ENCODE measurements at places on chromosomes 16 and 17.

DNA sequence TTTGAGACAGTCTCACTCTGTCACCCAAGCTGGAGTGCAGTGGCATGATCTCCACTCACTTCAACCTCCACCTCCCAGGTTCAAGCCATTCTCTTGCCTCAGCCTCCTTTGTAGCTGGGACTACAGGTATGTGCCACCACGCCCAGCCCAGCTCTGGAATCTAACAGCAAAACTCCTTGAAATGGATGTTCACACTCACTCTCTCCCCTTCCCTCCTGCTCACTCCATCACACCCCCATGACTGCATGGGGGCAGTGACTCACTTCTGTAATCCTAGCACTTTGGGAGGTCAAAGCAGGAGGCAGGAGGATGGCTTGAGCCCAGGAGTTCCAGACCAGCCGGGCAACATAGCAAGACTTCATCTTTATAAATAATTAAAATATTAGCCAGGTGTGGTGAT, 11.1 kb upstream of the TFAP4 start:
- no peak for DNase-seq

DNA sequence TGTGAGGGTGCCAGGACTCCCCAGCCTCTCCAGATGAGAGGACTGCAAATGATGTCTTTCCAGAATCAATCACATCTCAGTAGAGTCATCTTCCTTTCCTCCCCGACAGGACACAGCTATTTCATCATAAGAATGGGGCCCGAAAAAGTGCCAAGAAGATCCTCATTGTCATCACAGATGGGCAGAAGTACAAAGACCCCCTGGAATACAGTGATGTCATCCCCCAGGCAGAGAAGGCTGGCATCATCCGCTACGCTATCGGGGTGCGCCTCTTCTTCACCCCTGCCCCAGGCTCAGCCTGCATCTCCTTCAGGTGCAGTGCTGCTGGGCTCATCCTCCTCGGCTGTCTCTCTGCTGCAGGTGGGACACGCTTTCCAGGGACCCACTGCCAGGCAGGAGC, 14.3 kb downstream of the ITGAD start:
- DNase-seq, result no peak

DNA sequence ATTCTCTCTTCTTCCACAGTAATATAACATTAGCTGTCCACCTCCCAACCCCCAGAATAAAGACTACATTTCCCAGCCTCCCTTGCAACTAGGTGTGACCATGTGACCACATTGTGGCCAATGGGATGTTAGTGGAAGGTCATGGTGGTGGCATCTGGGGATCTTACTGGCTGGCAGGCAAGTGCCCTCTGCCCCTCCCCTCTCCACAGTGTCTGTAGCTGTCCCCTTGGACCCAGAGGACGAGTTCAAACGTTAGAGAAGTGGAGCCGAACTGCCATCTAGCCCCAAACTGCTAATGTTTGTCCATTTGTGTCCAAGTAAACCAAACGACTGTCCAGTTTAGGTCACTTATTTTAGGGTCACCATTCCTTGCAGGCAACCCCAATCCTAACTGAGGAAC, 26.6 kb upstream of the KCNG4 start:
- DNase-seq, result peak; percentile 32

- no peak for DNase-seq
These were observed 366.0 kb upstream of the CCL2 start for GRCh38 chr17:33889040-33889439.

DNA sequence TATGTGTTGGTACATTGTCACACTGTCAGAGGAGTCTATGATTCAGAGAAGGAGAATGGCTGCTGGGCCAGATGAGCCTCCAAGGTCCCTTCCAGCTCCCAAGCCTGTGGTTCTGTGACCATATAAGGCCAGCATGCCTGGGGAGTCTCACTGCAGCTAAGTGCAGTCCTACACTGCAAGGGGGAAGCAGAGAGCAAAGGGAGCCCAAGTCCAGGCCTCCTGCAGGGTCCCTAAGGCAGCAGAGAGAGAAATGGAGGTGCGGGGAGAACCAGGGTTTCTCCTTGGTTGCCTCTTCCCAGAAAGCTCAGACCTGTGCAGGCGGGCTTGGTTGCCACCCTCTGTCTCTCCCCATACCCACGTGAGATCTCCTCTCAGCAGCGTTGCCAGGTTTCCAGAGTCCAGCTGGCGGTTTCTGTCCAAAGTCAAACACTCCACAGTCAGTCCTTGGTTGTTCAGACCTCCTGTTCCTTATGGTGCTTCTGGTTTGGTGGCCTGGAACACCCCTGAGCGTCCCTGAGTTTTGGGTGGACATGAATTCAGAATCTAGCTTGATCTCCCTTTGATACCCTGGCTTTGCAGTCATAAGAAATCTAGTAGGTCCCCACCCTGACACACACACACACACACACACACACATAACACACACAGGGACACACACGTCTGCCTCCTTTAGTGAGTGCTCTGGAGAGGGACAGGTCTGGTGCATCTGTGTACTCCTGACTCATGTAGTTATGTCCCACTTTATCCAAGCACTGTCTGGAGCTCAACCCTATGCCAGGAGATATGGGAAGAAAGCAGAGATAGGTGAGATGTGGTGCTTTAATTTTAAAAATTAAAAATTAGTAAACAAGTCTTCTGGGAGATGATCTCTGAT, 78.8 kb downstream of the GNAO1 start:
- DNase-seq, result peak; percentile 84

DNA sequence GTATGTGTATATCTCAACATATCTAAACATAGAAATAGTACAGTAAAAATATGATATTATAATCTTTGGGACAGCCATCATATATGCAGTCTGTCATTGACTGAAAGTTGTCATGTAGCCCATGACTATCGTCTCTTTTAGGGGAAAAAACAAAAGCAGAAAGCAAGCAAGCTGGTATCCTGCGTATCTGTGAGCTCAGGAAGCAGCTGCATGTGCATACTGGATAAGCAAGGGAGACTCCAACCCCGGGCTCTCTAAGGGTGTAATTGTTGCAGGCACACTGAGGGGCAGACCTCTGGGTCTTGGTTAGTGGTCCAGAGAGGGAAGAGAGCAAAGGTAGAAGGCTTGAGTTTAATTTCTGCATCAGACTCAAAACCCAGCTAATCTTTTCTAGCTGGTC, 581.1 kb downstream of the MAF start:
- no peak for DNase-seq

- DNase-seq, result no peak
These were observed 27.4 kb upstream of the ADORA2B start for GRCh38 chr17:15917438-15918027.

GRCh38 chr17:45284176-45285140, 22.6 kb upstream of the SPATA32 start:
- DNase-seq, result no peak

DNA sequence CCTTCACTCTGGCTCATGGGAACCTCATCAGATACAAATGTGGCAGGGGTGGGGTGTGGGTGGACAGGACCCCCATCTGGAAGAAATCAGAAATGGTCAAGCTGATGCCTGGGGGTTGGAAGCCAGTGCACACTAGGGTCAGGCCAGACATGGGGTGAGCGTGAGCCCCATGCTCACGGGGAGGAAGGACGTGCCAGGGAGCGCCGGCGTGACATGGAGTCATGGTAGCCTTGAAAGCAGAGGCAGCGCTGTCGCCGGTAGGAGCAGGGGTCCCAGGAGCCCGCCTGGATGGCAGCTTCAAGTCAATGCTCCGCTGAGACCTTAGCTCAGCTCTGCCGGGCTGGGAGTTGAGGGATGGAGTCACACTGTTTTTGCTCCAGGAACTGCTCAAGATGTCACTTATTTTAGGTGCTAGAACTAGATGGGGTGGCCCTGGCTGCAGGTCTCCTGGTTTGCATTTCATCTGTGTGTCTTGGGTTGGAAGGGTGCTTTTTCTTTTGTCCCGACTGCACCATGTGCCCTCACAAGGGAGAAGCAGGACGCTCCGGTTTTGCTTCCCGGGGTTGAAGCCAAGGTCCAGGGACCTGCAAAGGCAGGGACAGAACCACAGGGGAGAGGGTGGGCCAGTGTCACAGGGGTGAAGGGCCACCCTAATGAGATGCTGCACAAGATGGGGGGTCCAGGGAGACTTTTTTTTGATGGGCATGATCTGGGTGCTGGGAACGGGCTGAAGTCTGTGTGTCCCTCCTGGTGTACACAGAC, 51.4 kb downstream of the USP22 start:
- no peak for DNase-seq

DNA sequence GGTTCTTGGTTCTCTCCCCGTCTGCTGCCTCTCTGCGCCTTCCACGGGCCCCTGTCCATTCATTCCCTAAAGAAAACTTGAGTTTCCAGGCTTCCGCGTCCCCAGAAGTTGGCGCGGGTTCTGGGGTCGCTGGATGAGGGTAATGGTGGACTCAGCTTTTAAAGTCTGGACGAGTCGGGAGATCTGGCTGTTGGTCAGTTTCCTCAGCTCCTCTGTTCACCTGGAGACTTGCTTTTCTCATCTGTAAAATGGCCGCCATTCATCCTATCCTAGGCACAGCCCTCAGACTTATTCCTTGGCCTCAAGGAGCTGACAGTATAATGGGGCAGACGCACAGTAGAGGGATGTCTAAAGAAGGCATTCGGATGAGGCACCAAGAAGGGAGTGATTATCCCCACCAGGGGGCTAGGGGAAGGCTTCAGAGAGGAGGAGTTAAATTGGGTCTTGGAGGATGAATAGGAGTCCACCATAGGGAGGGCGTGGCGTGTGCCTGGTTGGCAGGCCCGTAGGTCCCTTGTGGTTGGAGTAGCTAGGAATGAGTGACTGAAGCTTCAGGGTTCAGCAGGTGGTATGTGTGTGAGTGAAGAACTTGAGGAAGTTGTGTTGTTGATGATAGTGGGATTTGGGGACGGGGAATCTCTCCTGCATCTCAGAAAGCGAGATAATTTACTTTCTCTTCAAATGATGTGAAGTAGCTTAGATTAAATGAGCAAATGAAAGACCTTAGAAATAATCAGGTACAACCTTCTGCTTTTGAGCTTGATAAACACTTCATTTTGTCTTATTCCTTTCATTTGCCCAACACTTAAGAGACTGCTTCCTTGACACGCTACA, 652 bp downstream of the VPS35L start:
- DNase-seq, result peak; percentile 23

DNA sequence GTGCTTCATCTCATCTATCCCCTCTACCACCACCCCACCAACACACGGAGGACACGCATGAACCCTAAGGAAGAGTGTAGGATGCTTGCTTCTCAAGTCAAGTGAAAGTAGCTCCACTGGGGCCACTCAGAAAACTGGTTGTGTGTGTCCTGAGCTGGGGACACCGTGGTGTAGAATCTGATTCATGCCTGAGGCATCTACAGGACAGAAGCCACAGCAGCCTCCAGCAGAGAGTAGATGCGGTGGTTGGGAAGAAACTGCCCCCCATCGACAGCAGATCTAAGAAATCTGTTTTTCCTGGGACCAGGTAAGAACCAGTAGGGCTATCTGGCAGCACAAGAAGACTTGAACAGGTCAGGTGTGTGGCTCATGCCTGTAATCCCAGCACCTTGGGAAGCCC, 51.9 kb upstream of the HLF start:
- no peak for DNase-seq

DNA sequence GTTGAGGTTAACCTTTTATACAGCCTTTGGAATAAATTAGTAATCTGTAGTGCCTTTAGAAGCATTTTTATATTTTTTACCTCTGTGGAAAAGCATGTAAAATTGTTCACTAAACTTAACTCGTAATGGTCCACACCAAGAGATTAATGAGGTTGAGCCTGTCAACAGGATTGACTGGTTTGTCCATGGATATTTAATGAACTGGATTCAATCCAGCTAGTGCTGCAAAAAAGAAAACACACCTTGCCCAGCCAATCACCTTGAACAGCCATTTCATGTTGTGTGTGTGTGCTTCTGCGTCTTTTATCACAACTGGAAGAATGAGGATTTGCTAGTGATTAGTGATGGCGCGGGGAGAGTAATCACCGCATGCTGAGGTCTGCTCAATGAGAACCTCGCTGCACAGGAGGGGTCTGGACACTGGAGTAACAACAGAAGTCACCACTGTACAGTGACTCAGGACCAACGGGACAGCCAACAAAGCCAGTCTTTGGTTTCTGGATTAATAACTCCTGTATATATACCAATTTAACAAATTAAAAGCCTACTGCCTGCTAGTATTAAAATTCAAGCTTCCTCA, 33.7 kb downstream of the LITAFD start:
- no peak for DNase-seq

- DNase-seq, result peak; percentile 83
These were observed 135.0 kb upstream of the FOXF1 start for GRCh38 chr16:86375364-86375763.

DNA sequence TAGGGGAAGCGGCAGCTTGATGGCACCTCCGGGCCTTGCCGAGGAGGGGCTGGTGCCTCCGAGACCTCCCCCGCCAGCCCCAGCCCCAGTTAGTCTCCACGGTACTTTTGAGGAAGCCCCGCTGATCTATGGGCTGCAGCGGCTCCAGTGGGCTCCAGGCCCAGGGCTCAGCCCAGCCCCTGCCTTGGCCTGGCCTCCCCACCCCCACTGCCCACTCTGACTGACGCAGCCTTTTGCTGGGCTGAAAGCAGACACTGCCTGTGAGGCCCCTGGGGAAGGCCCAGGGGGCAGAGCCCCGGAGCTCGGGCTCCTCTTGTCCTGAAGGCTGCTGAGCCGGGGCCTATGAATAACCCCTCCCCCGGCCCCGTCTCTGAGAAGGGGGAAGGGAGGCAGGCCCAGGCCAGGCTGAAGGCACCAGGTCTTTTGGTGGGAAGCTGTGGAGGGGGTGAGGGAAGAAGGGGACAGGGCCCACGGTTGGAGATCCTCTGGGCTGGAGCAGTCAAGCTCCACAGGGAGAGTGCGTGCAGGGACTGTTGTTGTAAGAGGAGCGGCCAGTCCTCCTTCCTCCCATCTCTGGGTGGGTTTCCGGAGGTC, 7.5 kb upstream of the SMTNL2 start:
- no peak for DNase-seq

GRCh38 chr16:13298666-13299065, 397.3 kb downstream of the SHISA9 start:
- no peak for DNase-seq

- DNase-seq, result no peak
These were observed 68.8 kb downstream of the LMF1 start for GRCh38 chr16:901715-902601.

DNA sequence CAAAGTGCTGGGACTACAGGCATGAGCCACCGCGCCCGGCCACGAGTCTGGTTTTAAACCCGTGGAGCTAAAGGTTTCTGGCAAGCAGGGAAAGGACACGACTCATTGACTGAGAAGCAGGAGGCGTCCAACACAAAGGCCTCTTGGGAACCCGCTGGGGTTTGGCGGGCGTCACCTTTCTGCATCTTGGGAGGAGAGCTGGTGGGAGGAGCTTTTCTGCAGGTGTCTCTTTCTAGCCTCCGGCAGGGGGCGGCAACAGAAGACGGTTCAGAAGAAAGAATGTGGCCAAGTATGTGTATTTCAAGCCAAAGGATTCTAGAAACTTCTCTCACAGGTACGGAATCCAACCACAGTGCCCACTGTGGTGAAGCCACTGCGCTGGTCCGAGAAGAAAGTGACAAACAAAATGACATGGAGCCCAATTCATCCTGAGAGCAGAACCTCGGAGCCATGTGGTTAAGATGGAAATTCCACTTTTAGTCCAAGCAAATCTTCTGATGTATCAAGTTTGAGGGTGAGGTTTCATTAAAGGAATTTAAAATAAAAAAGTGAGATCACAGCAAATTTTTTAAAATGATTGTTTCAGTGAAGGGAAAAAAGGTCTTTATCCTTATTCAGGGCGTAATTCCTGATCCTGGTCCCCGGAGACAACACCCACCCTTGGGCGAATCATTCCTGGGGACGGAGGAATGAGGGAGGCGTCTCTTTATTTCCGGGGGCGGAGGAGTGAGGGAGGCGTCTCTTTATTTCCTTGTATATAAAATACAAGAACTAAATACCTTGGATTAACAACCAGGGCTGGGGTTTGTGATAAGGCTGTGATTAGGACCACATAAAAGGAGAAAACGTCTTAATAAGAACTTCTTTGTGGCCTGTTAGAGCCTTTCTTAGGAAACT, 97.6 kb downstream of the MRM3 start:
- DNase-seq, result peak; percentile 61

- no peak for DNase-seq
These were observed 90.8 kb downstream of the ABCC12 start for GRCh38 chr16:48064971-48065370.

Data from AG10803 (cell line).